ENCODE measurements at places on chromosomes 6 and 20.

DNA sequence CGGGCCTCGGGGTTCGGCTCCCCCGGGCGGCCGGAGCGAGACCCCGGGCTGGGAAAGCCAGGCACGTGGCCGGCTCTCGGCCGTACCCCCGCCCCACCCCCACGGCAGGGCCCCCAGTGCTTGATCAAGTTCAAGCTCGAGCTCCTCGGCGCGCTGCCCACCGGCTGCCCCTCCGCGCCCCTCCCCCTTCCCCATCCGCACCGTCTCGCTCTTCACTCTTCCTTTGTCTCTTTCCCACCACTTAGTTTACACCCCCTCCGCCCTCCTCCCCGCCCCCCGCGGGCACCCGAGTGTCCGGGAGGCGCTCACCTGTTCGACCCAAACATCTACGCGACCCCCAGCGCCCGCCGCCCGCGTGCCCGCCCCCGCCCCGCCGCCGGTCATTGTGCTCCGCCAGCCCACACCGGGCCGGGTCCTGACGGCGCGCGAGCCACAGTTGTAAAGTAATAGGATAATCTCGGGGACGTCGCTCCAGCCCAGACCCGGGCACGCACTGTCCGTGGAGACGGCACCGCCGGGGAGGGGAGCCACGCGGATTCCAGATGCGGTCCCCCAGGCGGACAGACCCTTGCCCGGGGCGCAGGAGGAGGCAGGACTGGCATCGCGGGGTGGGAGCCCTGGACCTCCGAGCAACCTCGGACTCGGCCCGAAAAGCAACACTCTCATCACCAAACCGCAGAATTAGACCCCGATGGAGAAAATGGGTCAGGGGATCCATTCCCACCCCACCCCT lies 100.7 kb downstream of the NOL4L start:
- no peak for DNase-seq

- DNase-seq = peak; percentile 51
Measured at GRCh38 chr20:3218307-3218988, 9.2 kb downstream of the ITPA start.

DNA sequence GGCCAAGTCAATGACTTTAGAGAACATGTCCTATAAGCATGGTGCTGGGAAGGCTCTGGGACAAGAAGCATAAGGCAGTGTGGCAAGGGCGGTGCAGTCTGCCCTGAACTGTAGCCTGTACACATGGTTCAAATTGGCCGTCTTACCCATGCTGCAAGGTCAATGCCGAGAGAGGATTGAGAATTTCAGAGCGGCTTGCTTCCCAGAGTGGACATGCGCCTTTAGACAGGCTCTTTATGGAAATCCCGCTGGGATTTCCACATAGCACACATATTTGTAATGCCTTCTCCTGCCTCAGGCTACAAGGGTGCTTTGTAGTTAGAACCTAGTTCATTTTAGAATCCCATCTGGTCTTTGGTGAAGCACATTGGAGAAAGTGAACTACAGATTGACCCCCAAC lies 36.1 kb upstream of the CEP162 start:
- no peak for DNase-seq

- no peak for DNase-seq
Measured at GRCh38 chr6:147077251-147077650, 127.0 kb upstream of the STXBP5 start.

DNA sequence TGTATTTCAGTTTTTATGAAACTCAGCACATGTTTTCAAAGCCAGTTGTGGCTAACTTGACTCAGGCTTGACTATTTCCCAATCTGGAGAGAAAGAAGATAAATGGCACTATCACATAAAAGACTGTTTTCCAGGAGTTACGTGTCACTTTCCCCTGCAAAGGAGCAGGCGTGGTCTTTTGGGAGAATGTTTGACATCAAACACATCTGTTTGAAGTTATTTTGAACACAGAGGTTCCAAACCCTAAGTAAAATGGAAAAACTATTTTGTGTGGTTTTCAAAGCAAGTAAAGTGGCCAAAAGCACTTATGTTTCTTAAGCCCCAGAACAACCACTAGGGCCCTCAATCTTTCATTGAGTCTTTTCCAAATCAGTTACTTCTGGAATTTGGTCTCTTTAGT lies 89.7 kb downstream of the FOXF2 start:
- DNase-seq = no peak

DNA sequence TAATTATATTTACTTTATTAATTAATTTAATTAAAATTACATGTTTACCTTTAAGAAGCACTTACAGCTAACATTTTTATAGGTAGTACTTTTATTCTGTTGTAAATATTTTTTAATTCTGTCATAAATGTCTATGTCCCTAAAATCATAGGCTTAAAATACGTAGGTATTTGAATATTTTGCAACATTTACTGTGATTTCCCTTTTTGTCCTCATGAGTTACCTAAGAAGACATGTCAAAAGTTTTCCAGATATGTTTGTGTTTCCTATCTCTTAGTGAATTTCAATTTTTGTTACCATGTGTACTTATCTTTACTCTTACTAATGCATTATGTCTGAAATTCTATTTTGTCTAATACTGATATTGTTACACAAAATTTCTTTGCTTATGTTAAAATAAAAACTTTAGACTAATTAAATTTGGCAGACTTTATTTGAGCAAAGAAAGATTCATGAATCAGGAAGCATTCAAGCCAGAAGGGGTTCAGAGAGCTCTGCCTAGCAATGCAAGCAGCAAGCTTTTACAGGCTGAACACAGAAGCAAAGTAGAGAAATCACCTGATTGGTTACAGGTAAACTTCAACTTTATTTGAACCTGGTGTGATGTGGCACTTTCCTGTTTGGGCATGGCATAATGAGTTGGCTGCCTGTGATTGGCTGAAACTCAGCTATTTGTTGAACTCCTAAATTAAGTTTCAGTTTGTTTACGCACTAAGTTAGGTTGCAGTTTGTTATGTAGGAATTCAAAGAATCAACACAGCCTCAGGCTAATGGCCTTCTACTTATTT lies 123.2 kb upstream of the TMEM170B start:
- DNase-seq = no peak

GRCh38 chr6:167116838-167117228 lies 6.1 kb upstream of the CCR6 start:
- no peak for DNase-seq

DNA sequence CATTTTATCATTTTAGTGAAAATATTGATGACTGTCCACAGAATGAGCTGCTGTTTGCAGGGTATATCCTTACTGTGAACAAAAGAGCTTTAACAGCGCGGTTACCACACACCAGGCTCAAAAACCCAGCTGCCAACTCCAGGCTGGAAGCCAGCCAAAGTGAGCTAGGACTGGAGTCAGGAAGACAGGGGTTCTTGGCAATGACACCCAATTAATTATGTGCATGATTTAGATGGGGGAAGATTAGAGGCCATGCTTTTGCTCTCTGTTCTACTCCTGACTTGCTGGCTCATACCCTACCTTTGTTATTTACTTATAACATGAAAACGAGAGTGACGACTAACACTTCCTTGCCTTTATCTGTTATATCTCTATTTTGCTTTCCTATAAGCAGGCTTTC lies 128.9 kb upstream of the SHLD1 start:
- no peak for DNase-seq

- DNase-seq = no peak
Measured at GRCh38 chr6:144278659-144279314, 6.3 kb upstream of the UTRN start.

All from activated naive CD4-positive, alpha-beta T cell (primary cell).